Jurkat, Clone E6-1 (cell line): ENCODE measurements at places on chromosomes 6 and 20.

GRCh38 chr6:81797591-81797990 lies 45.1 kb upstream of the TENT5A start:
- DNase-seq, result no peak

- no peak for DNase-seq
Observed at GRCh38 chr6:1326535-1327121, 14.7 kb downstream of the FOXQ1 start.

DNA sequence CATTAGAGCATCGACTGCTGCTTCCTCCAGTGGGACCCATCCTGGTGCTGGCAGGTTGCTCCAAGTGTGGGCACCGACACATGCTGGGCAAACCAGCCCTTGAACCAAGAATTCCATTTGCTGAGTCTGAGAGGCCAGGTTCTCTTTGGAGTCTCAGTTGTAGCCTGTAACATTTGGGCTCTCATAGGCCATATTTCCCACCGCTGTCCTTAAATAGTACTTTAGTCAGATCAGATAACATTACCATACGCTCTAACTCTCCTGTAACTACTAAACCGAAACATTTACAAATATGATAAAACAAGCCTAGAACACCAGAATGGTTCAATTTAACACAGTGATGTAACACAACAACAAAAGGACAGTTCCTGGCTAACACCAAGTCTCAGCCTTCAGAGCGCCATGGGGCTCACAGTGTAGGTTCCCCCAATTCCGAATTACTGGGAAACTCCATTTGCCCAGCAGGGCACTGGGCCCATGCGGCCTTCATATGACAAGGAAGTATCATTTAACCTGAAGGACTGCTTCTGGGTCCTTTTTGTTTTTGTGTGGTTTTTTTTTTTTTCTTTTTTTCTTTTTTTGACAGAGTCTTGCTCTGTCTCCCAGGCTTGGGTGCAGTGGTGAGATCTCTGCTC lies 28.4 kb upstream of the CD93 start:
- DNase-seq, result no peak

DNA sequence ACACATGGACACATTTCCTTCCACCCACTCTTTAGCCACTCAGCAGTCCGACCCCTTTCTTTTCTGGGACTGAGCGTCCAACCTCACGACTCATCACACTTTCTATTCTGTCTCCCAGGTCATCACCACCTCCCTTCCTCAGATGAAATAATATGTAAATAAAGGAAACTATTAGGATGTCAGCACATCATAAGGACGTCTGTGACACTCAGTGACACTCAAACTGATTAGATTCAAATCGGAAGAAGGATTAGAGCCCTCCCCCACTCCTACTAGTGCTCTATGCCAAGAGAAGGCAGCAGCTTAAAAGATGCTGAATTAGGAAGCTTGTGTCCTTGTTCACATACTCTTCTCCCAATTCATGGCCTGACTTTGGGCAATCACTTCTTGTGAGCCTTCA lies 113.6 kb downstream of the TNFRSF21 start:
- DNase-seq, result no peak

DNA sequence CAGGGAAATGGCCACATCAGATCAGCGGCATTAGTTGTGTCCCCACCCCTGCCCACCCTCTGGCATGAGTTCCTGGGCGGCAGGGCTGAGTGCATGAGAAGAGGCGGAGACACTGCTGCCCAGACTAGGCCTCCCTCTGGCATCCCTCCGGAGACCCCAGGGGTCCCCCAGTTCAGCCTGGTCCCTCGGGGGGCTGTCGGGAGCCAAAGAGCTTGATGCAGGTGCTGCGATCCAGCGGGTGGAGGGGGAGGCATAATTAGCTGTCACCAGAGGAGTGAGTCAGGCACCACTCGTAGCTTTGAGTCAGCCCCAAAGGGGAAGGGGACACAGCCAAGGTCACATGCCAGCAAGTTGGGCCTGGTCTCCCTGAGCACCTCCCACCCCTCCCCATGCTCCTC lies 34.5 kb downstream of the DLGAP4 start:
- DNase-seq, result no peak
